ENCODE measurements at places on chromosomes 11 and 22.

GRCh38 chr11:68677432-68677831 is 6.9 kb upstream of the GAL start:
- no peak for DNase-seq

GRCh38 chr11:28259177-28259843 is 151.1 kb downstream of the METTL15 start:
- DNase-seq, result no peak

GRCh38 chr22:49869845-49870712 is 16.4 kb downstream of the ZBED4 start:
- no peak for DNase-seq

DNA sequence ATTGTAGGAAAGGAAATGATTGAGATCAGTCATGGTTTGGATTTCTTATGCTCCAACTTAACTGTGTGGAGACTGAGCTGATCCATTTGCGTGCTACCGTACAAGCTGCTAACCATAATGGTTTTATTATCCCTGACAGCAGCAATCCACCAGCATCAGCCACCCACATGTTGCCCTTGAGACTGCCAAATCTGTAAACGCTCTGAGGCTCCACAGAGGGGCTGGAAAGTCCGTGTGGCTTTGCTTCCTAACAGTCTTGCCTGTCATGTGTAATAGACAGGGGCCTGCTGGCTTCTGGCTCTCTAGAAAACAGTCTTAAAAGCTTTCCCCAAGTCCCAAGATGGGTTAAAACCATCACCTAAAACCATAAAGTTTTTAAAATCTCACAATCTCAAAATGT is 30.1 kb downstream of the ATG16L2 start:
- DNase-seq, result no peak

GRCh38 chr11:77071671-77072605 is 5.2 kb downstream of the CAPN5 start:
- DNase-seq, result no peak

DNA sequence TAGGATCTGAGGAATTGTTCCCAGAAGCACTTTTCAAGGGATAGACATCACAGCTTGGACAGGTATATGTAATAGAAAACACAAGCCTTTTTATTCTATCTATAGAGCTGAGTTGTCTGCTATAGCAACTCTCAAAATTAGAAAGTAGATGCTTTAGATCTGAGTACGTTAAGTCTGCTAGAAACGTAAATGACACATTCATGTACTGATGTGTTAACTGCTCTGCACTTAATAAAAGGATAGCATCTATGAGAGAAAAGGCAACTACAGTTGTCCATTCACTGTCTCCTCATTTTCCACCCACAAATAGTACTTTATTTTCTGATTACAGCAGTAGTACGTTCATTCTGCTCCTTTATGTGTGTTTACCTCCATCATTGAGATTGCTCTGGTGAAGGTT is 6.0 kb upstream of the STT3A start:
- no peak for DNase-seq

GRCh38 chr11:75524665-75525432 is 892 bp downstream of the GDPD5 start:
- DNase-seq, result no peak

DNA sequence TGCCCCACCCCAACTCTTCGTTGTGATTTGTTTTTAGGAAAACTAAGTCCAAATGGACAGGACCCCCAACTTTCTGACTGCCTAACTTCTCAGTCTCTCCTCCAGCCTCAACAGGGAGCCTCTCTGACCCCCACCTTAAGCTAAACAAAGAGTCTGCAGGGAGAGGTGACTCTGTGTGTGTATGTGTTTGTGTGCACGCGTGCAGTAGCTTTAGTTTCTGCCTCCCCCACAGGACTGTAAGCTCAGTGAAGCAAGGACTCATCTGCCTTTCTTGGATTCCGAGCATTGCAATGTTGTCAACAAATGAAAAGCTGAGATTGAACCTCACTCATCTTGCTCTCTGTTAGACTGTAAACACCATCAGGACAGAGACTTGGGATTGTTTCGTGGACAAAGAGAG is 7.9 kb downstream of the SNAP29 start:
- no peak for DNase-seq

- no peak for DNase-seq
Observed at GRCh38 chr11:63144121-63144520, at the start of gene SLC22A24. TSS of gene SLC22A24 (minus strand) at chr11:63144221. CDS start at chr11:63143779, 442 bp downstream.

- DNase-seq, result no peak
Observed at GRCh38 chr11:121829159-121829643, 286.8 kb downstream of the BLID start.

DNA sequence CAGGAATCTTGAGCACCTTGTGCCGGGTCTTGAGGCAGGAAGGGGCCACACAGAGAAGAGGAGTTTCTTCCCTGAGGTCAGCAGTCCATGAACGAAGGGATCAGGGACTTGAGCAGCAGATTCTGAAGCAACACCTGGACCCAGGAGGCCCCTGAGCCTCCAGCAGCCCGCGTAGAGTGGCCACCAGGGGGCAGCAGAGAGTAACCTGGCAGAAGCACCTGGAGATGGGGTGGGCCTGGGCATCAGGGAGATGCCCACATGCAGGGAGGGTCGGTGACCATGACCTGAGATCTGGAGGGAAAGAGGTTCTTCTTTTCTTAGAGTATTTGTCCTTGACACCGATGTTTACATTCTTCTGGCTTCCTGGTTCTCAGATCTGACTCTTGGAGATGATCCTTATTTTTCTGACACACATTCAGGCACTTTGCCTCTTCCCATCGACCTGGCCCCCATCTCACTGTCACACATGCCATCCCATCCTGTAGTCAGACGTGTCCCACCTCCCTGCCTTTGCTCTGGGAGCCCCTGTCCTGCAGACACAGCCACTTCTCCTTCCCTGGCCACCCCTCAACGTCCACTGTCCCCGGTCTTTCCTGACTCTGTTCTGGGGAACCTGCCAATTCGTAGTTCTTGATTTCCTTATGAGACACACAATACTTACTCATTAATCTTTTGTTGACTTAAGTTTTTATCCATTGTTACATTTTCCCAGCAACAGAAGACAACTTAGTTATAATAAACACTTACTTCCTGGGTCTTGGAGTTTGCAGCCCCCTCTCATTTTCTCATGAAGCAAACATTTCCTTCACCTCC is 66.5 kb downstream of the GGTLC2 start:
- peak; percentile 51 for DNase-seq

DNA sequence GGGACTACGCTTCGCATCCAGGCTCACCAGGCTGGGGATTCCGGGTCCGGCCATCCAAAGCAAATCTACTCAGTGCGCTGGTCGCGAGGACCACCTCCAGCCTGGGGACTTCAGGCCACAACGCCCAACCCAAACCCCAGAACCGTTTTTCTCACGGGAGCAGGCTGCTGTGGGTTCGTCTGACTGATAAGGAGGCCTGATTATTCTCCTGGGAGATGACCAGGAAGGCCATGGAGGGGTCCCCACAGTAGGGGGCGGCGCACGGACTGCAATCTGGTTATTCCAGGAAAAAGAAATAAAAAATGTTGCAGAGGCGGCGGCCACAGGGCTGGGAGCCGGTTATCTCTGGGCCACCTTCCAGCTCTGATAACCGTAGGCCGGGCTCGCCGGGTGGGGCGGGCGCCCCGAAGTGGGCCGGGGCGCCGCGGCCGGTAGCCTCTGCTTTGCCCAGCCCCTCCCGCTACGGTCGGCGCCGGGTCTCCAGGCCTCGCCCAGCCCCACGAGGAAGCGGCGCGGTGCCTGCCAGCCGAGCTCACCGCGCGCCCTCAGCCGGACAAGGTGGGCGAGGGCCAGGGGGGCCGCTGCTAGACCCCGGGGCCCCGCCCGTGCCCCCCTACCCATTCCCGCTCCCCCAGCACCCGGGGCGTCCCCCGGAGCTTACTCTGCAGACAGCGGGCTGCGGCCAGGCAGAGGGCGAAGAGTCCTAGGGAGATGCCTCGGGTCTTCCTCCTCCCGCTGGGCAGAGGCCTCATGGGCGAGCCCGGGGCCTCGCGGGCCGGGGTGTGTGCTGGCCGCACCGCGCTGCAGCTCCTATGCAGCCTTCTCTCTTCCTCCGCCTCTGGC is 446 bp downstream of the VSTM5 start:
- no peak for DNase-seq

GRCh38 chr11:115302946-115303703 is 201.1 kb downstream of the CADM1 start:
- DNase-seq, result no peak

GRCh38 chr11:65194564-65194963 is 12.8 kb downstream of the CAPN1 start:
- DNase-seq, result no peak

DNA sequence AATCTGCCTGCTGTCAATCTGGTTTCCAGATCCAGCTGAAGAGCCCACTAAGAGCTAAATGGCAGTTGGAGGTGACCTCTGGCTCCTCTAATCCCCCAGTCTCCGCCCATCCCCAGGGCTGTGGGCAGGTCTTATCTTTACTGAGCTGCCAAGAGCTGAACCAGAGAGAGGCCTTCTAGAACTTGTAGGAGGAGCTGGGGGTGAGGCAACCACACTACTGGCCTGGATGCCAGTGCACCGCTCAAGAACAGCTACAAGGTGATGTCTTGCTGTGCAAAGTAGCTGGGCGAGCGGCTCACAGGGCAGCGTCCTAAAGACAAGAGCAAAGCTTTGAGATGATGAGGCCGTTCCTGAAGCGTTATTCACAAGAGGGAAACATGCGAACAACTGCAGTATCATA is 374.6 kb downstream of the CTTN start:
- DNase-seq, result no peak

DNA sequence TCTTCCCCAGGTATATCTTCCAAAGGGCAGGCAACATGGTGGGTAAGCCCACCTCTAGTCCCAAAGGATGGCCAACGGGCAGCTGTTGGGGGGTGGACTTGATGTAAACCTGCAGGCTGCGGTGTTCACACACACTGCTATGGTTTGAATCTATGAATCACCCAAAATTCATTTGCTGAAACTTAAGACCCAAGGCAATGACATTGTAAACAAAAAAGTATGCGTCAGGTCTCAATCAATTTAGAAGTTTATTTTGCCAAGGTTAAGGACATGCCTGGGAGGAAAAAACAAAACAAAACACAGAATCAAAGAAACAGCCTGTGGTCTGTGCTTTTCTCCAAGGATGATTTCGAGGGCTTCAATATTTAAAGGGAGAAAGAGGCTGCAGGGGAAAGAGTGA is 18.3 kb downstream of the RCN1 start:
- DNase-seq, result no peak

- no peak for DNase-seq
Observed at GRCh38 chr22:16801088-16801487, 24.1 kb downstream of the XKR3 start.

GRCh38 chr11:7383406-7383805 is 101.9 kb upstream of the OLFML1 start:
- no peak for DNase-seq

- no peak for DNase-seq
Observed at GRCh38 chr22:44523981-44524759, 26.1 kb upstream of the RTL6 start.

- no peak for DNase-seq
Observed at GRCh38 chr22:26115266-26115665, 54.0 kb upstream of the SEZ6L start.

- no peak for DNase-seq
Observed at GRCh38 chr11:116082256-116082655, 578.0 kb upstream of the CADM1 start.

- DNase-seq, result no peak
Observed at GRCh38 chr11:106477776-106478175, 400.3 kb downstream of the AASDHPPT start.

All from activated CD8-positive, alpha-beta memory T cell treated with anti-CD3 and anti-CD28 coated beads for 1 hour (primary cell).